ENCODE measurements at places on chromosomes 11 and 22.

DNA sequence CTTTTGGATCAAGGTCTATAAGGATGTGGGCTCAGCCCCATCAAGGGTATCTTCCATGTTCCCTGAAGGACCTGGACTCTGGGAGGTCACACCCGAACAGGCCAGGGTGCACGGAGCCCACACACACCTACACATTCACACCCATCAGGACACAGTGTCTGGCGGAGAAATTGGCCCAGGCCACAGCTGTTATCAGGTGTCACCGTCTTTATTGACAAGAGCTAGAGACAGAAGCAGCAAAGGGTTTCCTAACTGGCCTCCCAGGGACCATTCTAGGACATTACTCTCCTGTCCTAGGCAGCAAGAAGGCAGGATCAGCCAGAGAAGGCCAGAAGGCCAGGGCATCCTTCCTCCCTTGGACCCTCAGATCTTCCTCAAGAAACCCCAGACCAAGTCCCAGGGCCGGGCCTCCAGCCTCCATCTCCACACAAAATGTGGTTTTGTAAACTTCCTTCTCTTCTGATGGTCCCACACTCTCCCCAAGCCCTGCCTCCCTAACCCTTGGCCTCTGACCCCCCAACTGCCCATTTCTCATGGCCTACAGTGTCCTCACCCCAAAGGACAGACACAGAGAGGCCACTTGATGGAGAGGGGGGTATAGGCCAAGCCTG, 8.1 kb downstream of the SSTR3 start:
- DNase-seq = no peak

- no peak for DNase-seq
Measured at GRCh38 chr22:22866381-22867111, 21.1 kb upstream of the IGLL5 start.

GRCh38 chr22:50307890-50308596, 597 bp upstream of the PLXNB2 start:
- DNase-seq = no peak

- DNase-seq = no peak
Measured at GRCh38 chr22:44025171-44026065, 1.3 kb downstream of the PARVB start.

DNA sequence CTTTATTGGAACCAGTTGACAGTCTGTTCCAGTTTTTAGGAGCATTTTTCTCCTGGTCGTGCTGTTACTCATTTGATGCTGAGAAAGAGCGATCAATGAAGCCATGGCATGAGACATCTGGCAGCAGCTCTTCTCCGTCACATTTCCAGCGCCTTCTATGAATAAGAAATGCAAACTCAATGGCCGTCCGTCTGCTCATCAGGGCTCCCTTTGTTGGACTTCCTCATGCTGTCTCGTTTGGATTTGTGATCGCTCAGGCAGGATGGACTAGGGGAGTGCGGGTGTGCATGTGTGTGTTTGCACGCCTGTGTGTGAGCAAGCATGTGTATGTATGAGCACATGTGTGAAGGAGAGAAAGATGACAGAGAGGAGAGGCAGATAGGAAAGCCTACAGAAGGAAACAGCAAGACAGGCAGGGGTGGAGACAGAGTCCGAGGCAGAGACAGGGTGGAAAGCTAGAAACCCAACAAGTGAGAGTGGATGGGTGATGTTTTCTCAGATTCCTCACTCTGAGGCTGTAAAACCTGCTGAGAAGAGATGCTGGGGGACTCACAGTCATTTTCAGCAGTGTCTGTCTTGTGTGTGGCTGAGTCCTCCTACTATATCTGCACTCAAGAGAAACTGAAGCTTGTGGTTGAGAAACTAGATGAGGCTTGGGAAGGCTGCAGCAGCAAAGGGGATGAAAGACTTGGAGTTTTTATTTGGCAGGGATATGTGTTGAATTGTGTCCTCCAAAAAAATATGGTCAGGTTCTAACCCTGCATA, 56.0 kb upstream of the CLMP start:
- no peak for DNase-seq

- DNase-seq = no peak
Measured at GRCh38 chr11:221539-221938, 14.0 kb downstream of the RIC8A start.

GRCh38 chr11:71425860-71426259, 22.3 kb downstream of the DHCR7 start:
- DNase-seq = no peak
